ENCODE measurements at places on chromosomes 7 and 10.

DNA sequence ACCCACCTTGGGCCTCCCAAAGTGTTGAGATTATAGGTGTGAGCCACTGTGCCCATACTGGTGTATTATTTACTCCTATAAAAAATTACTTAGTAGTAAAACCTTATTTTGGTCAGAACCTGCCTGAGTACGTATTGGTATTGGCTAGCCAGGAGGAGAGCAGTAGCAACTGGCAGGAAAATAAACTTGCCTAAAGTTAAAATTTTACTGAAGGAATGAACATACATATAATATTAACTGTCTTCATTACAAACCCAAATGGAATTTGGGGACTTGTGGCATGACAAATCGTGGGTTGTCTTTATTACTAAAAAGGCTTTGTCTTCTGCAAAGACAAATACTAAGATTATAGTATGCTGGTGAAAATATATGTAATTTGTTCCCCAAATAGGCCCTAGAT is 8.4 kb downstream of the RAB18 start:
- DNase-seq, result no peak

GRCh38 chr10:126387931-126388911 is at the start of gene ADAM12:
TSS of gene ADAM12 (minus strand) at chr10:126388477. CDS start at chr10:126388145, 332 bp downstream.
- no peak for DNase-seq

GRCh38 chr7:155378959-155379871 is 78.7 kb upstream of the EN2 start:
- no peak for DNase-seq

DNA sequence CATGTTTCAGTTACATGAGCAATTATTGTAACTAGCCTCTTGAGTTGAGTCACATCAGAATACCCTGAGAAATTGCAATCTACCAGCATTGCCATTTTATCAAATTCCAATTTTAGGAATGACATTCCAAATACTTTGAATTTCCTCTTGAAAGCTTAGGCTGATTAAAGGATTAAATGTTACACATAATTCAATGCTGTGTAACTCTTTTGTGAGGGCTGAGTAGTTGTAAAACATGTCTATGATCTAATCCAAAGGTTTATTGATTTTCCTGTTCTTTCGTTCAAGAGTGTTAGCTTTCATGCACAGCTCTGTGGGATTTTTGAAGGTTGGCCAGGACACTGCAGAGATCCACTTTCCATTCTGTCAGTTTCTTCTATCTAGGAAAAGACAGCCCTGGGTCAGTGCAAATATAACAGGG is 193.1 kb downstream of the SORCS1 start:
- DNase-seq, result no peak

- DNase-seq, result no peak
Observed at GRCh38 chr7:159031135-159031701, 113.4 kb downstream of the VIPR2 start.

GRCh38 chr7:130090745-130091532 is 20.6 kb downstream of the KLHDC10 start:
- DNase-seq, result no peak

GRCh38 chr7:143444063-143444782 is 970 bp downstream of the TAS2R60 start:
- no peak for DNase-seq

DNA sequence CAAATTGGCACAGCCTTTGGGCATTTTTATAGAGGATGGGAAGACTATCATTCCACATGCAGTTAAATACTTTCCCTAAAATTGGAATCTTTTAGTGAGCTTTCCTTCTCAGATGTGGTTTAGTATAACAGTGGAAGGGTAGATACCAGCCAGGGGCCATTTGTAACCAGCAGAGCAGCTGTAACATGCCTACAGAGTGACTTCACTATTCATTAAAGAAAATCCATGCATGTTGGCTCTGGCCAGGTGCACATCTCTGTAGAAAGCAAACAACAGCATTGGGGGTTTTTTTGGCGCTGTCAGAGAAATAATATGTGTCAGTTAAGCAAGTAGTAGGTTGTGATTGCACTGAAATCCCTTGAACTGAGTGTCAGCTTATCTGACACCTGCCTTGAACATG is 115.6 kb downstream of the LHFPL3 start:
- DNase-seq, result no peak

- DNase-seq, result no peak
Observed at GRCh38 chr7:130345136-130345535, 520 bp downstream of the CPA5 start.

DNA sequence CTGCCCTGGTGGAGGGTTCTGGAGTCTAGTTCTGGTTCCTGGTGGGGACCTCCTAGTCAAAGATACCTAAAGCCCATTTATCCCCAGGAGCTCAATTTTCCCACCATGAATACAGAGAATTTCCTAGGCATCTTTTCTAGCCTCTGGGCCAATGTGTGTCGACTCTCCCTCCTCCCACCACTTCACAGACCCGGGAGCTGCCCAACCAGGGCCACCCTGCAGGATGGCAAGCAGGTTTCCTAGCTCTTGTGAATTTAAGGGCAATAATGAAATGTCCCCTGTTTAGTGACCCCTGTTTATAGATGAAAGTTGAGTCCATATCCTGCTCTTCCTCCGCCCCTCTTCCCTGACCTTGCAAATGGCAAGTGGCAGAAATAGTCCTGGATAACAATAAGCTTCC is 9.4 kb downstream of the DLX5 start:
- no peak for DNase-seq

DNA sequence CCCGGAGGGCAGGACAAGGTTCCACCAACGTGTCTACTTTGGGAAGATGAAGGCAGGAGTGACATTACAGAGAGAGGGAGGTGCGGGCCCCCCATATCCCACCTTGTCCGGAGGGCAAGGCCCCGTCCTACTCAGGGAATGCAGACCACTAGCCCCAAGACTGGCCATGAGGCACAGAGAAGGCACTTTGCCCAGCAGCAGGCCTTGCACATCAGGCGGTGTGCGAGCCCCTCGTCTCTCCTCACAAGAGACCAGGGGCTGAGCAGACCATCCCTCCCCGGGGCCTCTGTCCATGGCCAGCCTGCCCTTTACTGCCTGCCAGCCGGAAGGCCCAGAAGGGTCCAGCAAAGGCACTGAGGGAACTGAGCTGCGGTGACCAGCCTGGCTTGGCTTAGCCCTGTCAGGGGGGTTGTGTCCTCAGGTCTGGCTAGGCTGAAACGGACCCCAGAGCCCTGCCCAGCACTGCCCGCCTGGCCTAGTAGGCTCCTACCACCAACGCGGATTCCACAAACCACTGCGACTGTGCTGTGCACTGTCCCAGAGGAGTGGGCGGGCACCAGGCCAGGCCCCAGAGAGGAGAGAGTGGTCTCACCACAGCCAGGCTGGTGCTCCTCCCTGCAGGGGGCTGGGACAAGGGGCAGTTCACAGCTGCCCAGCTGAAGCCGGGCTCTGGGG is 16.7 kb downstream of the CAMK2B start:
- no peak for DNase-seq

DNA sequence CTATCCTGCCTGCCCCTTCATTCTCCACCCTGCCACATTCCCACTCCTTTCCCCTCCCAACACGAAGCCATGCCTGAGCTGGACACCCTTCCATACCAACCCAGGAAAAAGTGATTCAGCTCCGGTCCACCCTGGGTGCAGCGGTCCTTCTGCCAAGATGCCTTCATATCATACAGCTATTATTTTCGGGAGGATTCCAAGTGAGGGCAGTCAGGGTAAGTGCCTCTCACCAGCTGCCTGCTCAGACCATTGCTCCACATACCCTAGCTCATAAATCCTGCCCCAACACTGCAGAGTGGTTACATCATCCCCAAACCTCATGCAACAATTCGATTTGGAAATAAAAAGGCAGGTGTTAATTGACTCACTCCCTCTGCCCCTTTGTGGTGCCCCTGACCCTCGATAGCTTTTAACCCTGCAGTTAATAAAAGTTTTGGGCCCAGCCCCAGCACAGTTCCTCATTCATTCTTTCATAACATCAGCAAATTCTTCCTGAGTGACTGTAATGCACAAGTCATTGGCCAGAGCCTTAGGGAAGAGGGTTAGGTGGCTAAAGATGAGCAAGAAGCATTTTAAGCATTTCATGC is 42.6 kb downstream of the ZNF503 start:
- DNase-seq, result no peak

DNA sequence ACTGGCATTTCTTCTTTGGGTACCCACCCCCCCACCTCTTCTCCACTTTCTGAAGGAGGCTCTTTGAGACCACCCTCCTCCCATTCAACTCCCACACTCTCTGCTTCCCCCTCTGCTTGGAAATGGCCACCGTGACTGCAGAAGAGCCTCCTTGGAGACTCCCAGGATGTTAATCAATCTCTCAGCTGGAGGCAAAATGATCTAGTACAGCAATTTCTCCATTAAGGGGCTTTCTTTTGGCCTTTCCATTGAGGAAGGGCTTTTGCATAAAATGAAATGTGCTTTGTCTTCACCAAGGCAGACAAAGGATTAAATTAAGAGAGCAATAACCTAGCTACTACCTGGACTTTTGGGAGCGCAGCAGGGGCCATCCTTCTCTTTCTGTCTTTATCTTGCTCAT is 26.1 kb downstream of the CDHR3 start:
- no peak for DNase-seq

GRCh38 chr10:58704226-58704625 is 191.6 kb downstream of the BICC1 start:
- DNase-seq, result no peak

GRCh38 chr10:132938472-132939339 is 3.7 kb downstream of the CFAP46 start:
- no peak for DNase-seq

DNA sequence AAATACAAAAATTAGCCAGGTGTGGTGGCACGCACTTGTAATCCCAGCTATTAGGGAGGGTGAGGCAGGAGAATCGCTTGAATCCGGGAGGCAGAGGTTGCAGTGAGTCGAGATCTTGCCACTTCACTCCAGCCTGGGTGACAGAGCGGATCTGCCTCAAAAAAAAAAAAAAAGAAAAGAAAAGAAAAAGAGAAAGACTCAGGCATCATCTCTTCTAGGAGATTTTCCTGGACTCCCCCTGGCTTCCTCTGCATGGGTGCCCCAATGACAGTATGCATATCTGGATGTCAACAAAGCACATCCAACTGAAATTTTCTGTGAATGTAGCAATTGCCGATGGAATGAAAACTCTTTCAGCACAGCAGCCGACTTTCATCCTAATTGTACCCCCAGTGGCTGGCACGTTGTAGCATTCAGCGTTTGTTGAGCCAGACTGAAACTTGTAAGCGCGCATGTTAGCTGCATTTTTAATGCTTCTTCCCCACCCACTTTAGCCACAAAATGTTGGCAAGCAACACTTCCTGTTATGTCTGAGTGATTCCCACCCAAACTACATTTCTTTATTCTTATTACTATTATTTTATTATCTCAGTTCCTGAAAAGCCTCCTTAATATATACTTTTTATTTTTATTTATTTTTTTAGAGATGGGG is 70.2 kb downstream of the PRTFDC1 start:
- DNase-seq, result no peak

DNA sequence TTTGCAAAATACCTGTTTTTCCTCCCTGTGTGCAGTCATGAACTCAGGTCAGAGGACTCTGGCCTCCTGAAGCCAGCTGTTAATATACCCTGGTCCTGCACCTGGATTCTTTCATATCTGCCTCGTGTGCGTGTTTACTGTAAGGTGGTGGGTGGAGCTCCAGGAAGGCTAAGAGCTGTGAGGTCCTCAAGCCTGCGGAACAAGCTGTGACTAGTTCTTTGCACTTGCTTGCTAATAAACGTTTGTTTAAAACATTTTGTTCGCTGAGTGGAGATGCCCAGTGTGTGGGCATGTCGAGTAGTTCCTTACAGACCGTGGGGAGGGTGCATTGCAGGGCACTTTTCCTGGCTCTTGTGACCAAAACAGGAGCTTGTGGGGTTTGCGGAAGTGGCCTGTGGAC is 139.0 kb downstream of the DOCK1 start:
- no peak for DNase-seq

- DNase-seq, result no peak
Observed at GRCh38 chr10:484925-485661, 204.4 kb downstream of the DIP2C start.

GRCh38 chr10:1074748-1075308 is 18.6 kb downstream of the WDR37 start:
- no peak for DNase-seq

DNA sequence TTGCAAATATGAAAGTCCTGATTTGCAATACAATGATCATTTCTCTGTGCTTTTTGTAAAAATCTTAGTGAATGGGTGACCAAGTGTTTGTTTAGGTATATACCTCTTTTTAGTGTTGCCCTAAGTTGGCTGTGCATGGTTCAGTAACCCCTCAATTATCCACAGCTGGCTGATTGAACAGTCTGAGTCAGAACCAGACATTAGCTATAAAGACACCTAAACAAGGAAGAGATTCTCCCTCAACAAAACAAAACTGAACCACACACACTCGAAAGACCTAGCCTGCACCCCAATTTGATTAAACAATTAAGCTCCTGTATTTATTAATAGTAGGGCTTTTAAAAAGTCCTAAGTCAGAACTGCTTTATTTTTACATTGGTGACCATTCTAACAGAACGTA is 2.8 kb downstream of the RSBN1L start:
- no peak for DNase-seq

DNA sequence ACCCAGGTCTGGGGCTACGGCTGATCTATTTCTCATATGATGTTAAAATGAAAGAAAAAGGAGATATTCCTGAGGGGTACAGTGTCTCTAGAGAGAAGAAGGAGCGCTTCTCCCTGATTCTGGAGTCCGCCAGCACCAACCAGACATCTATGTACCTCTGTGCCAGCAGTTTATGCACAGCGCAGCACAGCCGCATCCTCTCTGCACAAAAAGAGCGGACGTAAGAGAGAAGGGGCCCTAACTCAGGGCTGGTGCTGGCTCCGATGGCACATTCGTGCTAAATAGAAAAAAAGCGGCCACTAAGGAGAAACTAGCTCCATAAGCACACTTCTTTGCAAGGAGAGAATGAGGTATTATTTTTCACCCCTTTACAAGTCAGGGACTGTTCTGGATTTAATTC is 28.3 kb upstream of the PRSS1 start:
- no peak for DNase-seq

DNA sequence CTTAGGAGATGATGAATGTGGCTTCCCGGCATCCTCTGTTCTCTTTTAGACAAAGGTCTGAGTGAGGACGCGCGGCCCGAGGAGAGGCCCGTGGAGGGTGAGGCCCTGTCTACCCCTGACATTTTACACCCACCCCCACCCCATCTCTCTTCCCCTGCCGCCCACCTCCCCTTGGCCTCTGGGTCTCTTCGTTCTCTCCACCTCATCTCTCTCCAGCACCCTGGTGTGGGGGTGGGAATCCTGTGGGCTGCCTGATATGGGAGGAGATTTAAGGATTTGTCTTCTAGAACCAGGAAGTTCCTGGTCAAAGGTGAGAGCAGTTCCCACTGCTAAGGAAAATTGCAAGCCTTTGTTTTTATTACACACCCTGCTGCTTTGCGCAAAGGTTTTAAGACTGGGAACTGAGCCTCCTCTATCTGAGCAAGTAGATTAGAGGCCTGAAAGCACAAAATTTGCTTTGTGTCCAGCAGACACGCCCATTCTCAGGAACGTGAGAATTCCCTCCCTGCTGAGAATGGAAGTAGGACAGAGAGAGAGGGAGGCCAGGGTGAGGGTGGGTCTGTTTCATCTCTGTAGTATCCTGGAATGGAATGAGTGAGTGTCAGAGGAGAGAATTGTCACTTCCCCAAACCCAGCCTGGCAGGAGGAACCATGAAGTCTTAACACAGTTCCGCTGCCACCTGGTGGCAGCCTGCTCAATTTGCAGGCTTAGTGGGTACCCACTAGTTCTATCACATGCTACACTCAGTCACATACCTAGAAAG is 91.2 kb downstream of the GTF2IRD1 start:
- DNase-seq, result no peak

All from activated naive CD4-positive, alpha-beta T cell (primary cell).